ENCODE measurements at places on chromosomes 12 and 14. TPM values are rescaled to one million over a fixed set of nuclear protein-coding genes. Genes with fewer than 3 reads are reported as not detected.

- H3K4me3 ChIP-seq: peak overlapping the region; percentile 54
- DNase-seq: no peak
- peak overlapping the region; percentile 89 for H3K27ac ChIP-seq
- H3K4me1 ChIP-seq: peaks cover 68% of the 10 kb centered on the region
These were observed 26.4 kb upstream of the HIGD1C start for GRCh38 chr12:50925920-50926319.

GRCh38 chr12:6872073-6873048 is 742 bp downstream of the SPSB2 start:
- H3K27ac ChIP-seq: peak overlapping the region; percentile 91
- H3K36me3 ChIP-seq: no peaks in the 10 kb centered on the region
- peaks cover 28% of the 10 kb centered on the region for H3K4me1 ChIP-seq
- peak overlapping the region; percentile 74 for H3K4me3 ChIP-seq
- no peaks in the 10 kb centered on the region for H3K27me3 ChIP-seq

DNA sequence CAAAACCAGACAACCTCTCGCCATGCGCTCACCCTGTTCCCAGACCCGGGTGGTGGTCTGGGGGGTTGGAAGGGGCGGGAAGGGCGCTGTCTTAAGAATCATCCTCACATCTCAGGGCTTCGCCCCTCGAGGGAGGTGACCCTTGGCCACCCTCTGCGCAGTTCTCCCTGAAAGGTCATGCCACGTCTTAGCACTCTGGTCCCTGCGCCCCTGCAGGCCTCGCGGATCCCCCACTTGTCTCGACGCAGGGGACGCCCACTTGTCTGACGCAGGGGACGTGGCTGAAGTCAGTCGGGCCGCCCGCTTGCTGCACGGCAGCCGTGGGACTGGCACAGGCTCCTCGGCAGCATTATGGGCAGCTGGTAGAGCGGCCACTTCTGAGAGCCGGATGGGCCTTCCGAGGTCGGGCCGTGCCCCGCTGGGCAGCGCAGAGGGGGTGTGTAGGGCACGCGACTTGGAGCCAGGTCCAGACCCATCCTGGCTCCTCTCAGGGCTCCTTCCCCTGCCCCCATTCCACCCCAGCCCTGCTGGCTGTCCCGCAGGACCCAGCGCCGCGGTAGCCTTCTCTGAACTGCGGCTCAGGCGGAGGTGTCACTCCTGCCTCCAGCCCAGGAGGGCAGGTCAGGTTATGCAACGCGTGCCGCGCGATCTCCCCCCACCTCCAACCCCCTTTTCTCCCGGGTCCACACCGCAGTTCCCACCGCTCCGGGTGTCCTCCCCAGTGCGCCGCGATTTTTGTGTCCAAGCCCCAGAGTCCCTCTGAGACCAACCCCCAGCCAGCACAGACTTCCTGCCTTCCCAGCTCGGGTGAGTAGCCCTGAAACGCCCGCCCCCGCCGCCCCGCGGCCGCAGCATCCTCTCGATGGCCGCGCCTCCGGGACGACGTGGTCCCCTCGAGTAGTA is 40.9 kb upstream of the CAPRIN2 start:
- H3K4me3 ChIP-seq: peak overlapping the region; percentile 49
- H3K27me3 ChIP-seq: peaks cover 56% of the 10 kb centered on the region
- peak; percentile 67 for DNase-seq
- H3K36me3 ChIP-seq: no peaks in the 10 kb centered on the region
- peak overlapping the region; percentile 30 for H3K27ac ChIP-seq

DNA sequence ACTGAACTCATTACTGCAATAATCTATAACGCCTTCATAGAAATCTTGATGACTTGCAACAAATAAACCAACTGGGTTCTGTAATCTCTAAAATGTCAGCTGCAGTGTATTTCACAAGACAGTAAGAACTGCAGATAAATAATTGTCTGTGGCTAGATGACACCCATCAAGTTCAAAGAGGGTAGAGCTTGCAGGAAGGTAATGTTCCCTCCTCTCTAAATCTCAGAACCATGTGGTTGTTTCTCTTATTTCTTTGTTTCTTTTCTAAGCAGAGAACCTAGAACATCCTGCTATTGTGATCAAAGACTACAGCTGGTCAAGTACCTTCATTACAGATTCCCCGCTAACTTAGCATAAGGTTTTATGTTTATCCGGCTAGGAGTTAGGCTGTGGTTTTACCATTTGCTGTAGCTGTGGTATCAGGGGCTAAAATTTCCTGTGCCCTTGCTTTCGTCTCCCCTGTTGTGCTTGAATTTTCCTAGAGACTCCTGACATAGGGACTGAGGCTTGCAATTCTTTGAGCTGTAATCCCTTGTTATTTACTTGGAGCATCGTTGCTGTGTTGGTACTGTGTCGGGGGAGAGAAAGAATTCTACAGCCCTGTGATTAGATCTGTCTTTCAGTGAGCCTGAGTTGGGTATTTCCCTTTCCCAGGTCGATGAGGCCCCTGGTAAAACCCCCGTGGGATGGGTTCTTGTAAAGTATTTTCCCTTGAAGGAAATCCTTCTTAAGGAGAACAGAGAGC is 253.1 kb upstream of the BTG1 start:
- H3K4me3 ChIP-seq: no peak overlapping the region
- no peak overlapping the region for H3K27ac ChIP-seq
- H3K4me1 ChIP-seq: no peaks in the 10 kb centered on the region
- no peaks in the 10 kb centered on the region for H3K36me3 ChIP-seq

Gene TULP3
- total RNA-seq: 18.0 TPM

Gene KRT73
- total RNA-seq: not detected

Data from left lung (tissue), 14 donors.